ENCODE measurements at places on chromosomes 2 and 18.
A peak's percentile ranks its signal among the peaks of the same experiment; 100 is the strongest.

DNA sequence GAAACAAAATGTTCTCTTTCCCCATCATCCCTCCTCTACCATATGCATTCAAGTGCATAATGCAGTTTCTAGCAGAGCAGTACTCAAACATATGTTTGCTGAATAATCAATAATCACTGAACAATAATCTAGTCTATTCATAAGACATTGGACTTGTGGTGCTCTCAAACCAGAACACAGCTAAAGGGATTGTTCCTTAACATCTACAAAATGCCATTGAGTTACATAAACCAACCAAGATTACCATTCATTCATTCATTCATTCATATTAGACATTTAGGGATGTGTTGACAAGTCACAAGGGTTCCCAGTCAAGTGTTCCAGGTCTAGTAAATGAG is 3.9 kb downstream of the CLHC1 start:
- no peak for DNase-seq

DNA sequence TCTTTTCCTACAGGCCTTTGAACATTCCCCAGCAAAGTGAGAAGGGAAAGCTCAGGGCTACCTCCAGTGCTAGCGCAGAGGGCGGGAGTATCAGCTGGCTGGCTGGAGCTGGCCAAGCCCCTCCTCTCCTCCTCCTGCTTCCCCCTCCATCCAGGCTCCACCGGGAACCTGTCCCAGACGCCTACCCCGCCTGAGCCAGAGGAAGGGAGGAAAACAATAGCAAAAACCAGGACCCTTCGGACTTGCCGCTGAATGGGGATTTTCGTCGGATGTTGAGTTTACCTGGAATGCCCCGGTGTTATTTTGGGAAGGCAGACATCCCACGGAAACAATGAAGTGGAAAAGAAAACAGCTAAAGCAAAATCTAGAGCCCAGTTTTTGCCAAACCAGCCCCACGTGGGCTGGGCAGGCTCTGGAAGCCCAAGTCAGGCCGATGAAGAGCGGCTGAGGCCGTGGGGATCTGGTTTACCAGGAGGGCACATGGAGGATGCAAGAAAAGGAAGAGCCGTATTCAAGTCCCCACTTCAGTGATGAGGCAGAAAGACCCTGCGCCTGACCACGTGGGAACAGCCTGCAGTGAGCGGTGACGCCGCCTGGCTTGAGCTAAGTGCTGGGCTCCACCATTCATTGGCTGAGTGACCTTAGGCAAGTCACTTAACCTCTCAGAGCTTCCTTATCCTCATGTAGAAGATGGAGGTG is 100.4 kb upstream of the LCLAT1 start:
- DNase-seq: no peak

DNA sequence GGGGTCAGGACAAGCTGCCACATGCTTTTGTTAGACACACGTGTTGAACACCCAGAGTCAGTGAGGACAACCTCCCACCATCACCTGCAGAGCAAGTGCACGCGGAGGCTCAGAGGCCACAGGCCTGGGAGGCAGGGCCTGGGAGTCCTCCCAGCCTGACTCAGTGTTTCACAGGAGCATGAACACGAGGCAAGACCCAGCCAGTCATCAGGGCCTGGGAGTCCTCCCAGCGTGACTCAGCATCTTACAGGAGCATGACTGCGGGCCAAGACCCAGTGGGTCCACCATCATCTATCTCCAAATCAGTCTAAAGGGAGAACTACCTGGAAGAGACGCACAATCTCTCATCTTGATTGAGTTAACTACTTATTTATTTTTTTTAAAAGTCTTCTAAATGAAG is 112.6 kb upstream of the PXDN start:
- no peak for DNase-seq

DNA sequence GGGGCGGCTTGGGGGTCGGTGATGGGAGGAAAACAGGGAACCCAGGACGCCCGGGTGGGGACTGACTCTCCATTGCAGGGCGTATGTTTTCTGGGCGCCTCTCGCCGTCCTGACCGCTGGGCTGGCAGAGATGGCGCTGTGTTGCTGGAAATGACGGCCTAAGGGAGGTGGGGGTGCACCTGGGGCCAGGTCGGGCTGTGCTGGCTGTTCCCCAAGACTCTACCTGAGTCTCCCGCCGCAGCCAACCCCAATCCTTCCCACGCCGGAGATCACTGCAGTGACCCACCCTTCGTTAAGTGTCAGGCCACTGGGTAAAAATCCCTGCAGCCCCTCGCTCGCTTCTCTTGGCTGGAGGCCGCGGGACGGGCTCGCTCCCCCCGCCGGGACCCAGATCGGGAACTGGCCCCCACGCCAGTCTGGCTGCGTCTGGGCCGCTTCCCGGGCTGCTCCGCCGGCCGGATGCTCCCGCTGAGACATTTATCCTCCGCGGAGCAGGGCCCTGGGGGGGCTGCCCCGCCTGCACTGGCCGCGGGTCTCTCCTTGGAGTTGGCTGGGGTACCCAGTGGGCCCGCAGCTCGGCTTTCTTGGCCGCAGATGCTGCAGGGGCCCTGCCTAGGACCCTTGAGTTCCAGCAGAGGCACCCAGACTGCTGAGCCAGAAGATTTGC is 7.8 kb upstream of the ARMC9 start:
- DNase-seq: no peak

- DNase-seq: no peak
Measured at GRCh38 chr2:43085929-43086328, 140.5 kb downstream of the ZFP36L2 start.

DNA sequence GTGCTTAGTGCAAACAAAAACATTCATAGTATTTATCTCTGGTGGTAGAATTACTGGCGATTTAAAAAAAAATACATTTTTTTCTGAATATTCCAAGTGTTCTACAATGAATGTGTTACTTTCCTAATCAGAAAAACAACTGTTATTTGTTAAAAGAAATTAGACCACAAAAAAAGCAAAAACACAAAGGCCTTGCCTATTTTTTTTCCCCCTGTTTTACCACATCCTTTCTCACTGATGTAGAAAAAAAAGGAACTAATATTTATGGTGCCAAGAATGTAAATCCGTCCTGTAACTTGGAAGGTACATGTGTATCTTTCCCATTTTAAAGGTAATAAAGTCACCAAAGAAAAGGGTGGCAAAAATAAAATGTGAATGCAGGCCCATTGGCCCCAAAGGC is 28.4 kb upstream of the MGAT4A start:
- DNase-seq: no peak

GRCh38 chr2:112345030-112346027 is 69.9 kb downstream of the ZC3H6 start:
- no peak for DNase-seq

DNA sequence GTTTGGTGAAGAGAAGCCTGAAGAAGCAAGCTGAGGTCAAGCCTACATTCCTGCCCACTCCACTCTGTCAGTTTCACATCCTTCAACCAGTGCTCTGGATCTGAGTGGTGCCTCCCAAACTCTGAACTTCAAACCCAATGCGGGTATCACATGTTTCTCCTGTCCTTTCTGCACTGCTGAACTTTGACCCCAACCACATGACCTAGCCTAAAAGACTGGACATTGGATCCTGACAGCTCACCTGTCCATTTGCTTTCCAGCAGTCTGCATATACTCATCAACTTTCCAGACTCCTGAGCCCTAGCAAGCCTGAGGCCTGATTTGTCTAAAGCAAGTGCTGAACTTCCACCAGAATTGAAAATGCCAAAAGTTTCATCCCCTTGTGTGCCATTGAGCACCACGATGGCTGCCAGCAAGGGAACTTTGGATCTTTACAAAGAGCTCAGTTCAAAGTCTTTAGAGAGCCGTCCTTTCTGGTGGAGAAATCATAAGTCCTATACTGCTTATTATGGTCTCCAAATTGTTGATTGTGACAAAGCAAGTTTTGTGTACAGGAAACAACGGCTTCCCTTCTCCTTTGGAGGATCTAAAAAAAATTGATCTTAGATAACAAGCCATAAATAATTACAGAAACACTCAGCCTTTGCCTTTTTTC is 37.6 kb upstream of the ITGA6 start:
- DNase-seq: no peak

DNA sequence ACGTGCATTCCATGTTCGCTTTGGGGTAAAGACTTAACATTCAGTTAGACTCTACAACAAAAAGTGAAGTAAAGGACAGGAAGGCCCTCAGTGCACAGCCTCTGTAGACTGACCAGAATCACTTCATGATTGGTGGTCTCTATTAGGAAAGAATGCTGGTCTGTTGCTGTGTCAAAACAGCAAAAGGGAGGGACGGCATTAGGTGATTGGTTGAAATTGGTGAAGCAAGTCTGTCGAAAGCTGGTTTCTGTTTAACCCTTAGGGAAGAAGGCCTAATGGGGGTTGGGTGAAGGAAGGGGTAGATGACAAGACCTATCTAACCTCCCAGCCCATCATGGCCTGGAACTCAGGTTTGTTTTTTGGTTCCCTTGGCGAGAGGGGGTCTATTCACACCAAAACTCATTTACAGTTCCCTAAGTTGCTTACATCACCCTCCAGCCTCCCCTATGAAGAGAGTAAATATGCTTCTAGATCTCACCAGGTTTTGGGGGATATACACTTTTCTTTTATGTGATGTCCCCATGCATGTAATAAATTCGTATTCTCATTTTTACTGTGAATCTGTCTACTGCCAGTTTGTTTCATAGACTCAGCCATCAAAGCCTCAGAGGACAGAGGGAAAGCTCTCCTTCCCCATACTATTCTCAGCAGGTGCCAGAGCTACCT is 65.6 kb downstream of the TMEM17 start:
- DNase-seq: no peak

- no peak for DNase-seq
Measured at GRCh38 chr18:26304511-26304910, 78.3 kb downstream of the TAF4B start.

- DNase-seq: no peak
Measured at GRCh38 chr2:120773186-120773800, 37.6 kb downstream of the GLI2 start.

GRCh38 chr2:219439506-219439905 is 4.9 kb downstream of the SPEG start:
- no peak for DNase-seq

- DNase-seq: no peak
Measured at GRCh38 chr2:162317058-162317742, 1.3 kb downstream of the IFIH1 start.

DNA sequence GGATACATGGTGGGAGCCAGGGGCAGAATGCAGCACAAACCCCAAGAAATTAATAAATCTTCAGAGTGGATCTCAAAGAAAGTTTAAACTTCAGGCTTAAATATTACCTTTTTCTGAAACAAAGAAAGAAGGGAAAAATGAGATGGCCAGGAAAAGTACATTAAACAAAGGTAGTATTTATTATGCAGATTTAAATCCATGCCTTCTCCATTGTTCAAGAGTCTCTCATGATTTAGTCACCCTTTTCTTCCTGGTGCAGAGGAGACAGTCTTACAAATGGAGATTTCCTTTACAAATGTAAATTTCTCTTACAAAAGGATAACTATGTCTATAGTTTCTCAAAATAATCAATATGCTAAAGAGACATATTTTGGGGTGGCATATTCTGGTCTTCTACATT is 33.4 kb upstream of the PPM1B start:
- no peak for DNase-seq

- DNase-seq: no peak
Measured at GRCh38 chr2:113160962-113161361, 12.8 kb upstream of the PSD4 start.

DNA sequence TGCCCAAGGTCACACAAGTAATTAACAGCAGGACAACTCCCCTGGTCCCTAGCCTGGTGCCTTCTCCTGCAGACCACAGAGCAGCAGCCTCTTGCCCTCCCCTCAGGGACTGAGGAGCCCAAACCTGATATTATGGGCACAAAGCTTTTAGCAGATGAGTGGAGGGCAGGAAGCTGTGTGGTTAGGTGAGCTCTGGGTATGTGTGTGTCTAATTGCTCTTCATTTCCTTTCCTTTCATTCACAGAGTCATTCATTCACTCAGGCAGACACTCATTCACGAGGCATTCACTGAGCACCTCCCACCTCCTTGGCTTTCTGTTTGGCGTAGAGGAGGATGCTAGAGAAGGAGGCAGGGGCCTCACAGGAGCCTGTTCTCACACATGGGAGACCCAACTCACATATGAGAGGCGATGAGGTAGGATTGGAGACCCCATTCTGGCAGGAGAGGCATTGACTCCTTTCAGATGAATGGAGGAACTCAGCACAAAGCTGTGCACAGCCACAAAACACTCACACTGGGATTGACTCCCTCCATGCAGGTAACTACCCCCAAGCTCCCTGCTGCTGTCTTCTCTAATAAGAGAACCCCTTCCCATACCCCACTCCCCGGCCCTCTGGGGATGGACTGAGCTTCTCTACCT is 306.8 kb upstream of the SKOR2 start:
- no peak for DNase-seq

DNA sequence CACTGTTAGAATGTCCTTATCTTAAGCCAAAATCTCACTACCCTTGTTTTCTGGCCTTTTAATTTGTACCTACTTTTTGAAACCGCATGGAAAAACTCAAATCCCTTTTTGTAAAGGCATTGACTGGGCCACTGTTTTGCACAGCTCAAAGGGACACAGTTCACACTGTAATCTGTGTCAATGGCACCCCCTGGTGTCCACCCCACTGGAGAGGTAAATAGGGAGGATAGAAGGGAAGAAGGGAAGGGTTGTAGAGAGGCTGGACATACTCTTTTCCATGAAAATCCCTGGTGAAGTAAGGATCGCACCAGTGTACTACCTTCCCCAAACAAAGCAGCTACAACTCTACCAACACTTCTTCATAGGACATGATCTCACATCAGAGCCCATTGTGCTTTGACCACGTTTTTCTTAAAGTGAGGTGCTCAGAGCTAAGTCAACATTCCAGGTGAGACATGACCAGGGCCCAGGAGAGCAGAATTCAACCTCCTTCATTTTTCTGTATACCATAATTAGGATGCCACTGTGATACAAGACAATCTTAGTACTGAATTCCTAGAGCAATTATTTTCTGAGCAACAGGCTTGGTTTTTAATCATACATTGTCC is 92.4 kb upstream of the RMDN2 start:
- peak; percentile 96 for DNase-seq

- no peak for DNase-seq
Measured at GRCh38 chr2:179447839-179448447, 183.3 kb upstream of the SESTD1 start.

DNA sequence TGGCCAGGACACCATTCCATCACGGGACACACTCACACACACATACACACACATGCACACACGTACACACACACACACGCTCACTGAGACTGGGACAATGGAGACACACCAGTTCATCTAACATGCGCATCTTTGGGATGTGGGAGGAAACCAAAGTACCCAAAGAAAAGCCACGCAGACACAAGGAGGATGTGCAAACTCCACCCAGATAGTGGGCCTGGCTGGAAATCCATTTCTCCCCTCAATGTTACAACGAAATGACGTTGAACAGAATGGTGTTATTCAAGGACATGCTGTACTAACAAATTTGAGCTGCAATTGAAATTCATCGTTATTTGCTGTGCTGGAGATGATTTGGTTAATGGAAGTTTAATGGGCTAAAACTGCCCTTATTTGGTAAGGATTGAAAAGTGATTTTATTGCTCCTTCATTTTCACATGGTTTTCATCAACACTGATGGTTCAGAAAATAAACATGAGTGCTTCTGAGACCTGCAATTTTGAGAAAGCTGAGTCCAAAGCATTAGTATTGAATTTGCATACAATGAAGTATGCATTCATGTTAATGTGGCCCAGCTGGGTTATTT is 110.0 kb downstream of the KCNE4 start:
- DNase-seq: no peak
